MG63 (cell line): ENCODE measurements at places on chromosomes 2 and 18. TPM values are rescaled to one million over a fixed set of nuclear protein-coding genes. Genes with fewer than 3 reads are reported as not detected.

Gene MARCO
- total RNA-seq: not detected in 2 replicates

Gene POTEJ
- not detected in 2 replicates for total RNA-seq

Gene GPR35
- 0.35 and 2.2 TPM in 2 replicates for total RNA-seq

Gene ZNF396
- 0.10 and 0.25 TPM in 2 replicates for total RNA-seq

Gene PLA2R1
- total RNA-seq: 0.36 and 1.6 TPM in 2 replicates

Gene IL37
- 3.1 and 6.9 TPM in 2 replicates for total RNA-seq

Gene SP140L
- total RNA-seq: 3.8 and 4.7 TPM in 2 replicates

GRCh38 chr2:8576525-8577167 is 105.2 kb upstream of the ID2 start:
- no peak for DNase-seq

DNA sequence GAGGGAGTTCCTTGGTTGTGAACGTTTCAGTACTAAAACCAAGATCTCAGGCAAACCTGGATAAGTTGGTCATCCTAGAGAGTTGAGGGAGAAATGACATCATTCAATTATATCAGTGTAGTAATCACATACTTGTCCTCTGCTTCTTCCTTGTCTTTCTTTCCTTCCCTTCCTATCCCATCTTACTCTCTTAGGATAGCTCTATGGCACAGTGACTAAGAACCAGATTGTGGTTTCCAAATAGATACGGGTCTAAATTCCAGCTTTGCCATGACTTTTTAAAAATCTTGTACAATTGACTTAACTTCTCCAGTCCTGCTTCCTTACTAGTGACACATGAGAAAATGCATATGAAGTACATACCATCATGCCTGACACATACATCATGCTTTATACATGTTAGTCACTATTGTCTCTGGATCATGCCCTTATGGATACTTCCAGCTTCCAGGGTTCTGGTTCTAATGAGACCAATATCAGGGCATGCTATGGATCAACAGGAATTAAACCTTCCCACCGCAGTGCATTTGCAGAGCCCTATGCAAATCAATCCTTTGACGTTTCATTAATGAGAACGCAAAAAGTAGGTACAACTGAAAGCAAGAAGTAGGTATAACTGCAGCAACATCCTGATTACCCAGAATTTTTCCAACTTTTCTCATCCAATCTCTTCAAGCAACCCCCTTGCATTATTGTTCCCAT is 168.0 kb upstream of the KLF7 start:
- DNase-seq: no peak

- DNase-seq: no peak
Observed at GRCh38 chr2:232981767-232982360, 31.2 kb downstream of the NGEF start.

DNA sequence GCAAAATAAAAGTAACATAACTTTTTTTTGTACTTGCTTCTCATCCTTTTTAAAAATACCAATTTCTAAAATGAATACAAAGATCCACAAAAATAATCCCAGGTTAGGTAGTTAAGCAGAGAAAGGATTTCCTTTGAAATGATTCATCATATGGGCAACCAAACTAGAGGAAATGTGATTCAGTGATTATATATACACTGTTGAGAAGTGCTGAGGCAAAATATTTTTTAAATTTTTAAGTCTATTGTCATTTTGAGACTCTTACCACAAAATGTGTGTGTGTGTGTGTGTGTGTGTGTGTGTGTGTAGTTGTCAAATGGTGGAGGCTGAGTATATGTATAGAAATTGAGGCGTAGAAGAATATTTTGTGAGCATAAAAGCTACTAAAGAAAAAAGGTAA is 1075.3 kb downstream of the LRP1B start:
- DNase-seq: peak; percentile 38

DNA sequence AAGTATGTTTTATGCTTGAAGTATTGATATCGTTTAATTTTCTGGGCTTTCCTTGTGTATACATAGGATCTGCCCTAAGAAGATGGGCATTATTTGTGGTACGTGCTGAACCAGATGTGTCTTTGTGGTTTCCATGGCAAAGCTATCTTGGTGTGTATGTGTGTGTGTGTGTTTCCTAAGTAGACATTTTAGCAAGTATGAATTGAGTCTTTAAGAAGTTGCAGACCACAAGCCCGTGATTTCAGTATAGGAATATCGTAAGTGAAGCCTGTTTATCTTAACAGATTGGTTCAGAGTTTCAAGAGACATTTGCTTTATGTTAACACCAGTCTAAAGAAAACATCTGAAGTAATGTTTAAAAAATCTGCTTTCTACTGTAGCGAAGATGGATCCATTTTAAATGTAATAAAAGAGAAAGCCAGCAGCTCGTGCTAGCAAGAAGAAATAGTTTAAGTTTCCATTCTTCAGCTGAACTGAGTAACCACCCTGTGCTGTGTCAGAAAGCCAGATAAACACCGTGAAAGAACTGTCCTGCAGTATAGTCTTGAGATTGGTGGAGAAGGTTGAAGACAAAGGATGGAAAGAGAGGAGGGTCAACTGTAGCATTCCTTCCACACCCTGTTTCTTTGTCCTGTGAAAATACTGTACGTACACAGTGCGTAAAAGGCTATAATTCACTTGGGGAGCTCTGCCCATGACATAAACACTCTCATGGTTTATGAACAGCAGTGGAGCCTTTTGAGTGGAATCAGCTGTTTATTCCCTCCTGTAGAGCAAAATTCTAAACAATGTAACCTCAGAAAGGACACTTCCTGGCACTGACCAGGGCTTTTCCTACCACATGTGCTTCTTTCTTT is 91.9 kb upstream of the FOSL2 start:
- DNase-seq: no peak

DNA sequence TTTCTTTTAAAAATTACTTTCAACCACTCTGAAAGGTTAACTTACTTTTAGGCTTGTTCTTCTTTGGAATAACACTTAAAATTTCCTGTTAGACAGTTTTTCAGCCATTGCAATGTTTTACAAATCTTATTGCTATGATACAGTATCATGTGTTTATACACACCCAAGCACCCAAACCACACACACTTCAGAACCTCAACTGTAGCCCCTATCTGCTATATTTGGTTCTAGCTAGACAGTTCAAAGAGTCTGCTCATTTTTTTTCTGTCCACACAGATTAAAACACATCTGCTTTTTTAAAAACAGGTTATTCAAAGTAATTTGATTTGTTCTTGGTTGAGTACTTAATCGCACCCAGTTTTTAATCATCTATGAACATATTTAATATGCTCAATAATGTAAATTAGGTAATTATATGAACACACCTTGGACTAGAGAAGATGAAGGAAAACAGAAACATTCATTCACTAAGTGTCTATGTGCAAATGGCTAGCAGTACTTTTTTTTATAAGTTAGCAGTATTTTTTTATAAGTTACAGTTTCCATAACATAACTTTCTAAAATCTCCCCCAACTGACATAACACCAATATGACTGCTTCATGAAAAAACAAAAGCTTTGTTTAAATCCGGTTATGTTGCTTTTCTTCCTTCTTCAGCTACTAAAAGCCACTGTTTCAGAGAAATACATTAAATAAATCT is 17.6 kb downstream of the FBXO11 start:
- no peak for DNase-seq

DNA sequence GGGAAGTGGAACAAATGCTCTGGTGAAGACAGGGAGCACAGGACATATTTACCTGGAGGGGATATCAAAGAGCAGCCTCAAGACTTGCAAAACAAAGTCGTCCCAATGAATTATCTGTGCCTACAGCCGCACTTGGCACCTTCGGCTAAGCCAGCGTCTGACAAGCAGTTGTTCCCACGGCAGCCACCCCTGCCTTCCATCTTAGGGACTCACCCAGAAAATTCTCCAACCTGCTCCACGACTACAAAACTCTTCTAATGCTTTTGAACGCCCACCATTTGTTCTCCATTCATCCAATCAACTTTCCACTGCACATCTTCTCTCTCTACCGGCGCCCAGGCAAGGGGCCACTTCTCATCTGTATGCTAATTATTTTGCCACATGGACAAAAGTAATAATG is 7.0 kb downstream of the MYT1L start:
- DNase-seq: no peak

- DNase-seq: no peak
Observed at GRCh38 chr2:85355521-85355920, 952 bp downstream of the ELMOD3 start.

DNA sequence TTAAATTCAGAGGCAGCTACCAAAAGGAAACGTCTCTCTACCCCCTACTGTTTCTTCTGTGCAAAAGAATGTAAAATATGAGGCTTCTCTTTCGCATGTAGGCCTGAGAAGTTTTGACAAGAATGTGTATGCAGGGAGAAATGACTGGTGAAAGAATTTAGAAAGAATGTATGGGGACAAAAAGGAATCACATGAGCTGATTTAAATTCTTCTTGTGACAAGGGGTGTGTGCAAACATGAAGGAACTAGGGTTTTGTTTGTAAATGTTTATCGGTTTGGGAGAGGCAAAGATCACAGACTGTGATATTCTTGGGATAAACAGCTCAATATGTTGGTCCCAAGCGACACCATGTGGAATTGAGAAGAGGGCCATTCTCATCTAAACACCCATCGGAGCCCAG is 345.2 kb upstream of the VRK2 start:
- no peak for DNase-seq

GRCh38 chr2:105317937-105318336 is 11.6 kb downstream of the TGFBRAP1 start:
- DNase-seq: no peak

DNA sequence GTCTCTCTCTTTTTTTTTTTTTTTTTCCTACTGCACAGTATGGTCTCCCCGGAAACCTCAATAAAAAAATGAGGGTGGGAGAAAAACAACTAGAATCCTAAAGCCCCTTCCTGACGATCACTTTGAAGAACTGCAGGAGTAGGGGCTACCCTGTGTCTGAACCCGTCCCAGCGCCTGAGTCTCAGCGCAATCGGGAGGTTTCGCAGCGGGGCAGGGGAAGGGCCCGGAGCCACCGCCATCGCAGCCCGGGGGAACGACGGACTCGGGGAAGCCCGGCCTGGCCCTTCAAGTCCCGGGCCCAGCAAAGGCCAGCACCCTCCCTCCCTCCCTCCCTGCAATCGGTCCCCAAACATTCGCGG is 411 bp downstream of the NARS1 start:
- peak; percentile 16 for DNase-seq

DNA sequence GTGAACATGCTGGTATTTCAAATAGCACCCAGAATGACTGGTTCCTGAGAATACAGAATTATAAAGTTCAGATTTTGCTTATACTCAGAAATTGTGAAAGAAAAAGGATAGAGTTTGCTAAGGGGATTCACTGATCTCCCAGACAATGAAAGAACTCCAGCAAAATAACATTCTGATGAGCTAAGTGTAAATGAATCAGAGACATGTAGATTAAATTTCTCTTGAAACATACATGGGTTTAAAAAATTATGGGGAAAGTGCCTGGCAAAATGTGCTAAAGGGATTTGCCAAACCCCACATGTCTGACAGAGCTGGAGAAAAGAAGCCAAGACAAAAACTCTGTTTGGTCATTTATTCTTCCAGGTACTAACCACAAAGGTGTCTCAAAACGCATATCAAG is 116.3 kb downstream of the FTCDNL1 start:
- no peak for DNase-seq
